ENCODE measurements at places on chromosomes 1 and 21.
A peak's percentile ranks its signal among the peaks of the same experiment; 100 is the strongest.

DNA sequence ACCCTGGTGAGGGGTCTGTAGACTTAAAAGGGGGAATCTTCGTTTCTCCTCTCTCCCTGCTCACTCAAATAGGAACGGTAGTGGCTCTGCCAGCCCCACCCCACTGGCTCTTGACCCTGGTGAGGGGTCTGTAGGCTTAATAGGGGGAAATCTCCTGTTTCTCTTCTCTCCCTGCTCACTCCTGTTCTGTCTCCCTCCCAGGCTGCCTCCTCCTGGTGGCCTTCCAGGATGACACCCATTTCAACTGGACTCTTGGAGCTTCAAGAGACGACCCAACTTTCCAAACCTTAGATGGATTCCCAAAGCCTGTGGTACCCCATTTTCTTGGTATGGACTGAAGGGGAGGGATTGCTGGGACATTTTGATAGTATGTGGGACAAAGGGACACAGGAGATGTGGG, 1.4 kb upstream of the EPHB2 start:
- no peak for DNase-seq

GRCh38 chr1:21244986-21245687, 45.1 kb downstream of the ECE1 start:
- no peak for DNase-seq

- DNase-seq, result no peak
Measured at GRCh38 chr21:45791562-45792418, 148.3 kb downstream of the PCBP3 start.

DNA sequence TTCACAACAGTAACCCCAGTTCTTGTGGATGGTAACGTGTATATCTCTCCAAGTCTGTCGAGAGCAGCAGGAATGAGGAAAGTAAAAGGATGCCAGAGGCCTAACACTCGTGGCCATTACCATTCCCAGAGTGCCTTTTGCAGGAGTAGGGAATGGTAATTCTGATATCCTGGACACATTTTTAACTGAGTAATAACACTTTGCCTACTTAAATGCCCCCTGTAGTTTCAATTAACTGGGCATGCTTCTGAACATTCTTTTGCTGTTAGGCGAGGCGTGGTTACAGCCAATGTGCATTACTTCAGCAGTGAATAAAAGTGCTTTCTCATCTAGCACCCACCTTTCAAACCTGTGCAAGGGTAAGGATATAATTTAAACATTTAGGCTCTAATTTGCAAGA, 258.5 kb upstream of the ADGRL2 start:
- DNase-seq, result no peak

DNA sequence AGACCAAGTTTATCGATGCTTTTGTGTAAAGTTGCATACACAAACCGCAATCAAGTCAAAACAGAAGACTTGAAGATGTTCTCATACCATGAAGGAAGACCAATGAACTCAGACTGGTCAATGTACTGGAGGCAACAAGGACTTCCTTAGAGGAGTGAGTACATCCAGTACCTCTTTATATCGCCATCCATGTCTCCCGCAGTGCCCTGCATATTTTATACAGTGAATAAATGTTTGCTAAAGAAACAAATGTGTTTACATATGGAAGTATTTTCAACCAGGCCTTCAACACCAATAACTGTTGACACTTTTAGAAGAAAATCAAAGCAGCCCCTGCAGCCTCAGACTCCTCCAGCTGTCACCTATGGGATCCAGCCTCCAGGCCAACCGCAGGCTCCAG, 125.6 kb downstream of the SMYD3 start:
- no peak for DNase-seq

DNA sequence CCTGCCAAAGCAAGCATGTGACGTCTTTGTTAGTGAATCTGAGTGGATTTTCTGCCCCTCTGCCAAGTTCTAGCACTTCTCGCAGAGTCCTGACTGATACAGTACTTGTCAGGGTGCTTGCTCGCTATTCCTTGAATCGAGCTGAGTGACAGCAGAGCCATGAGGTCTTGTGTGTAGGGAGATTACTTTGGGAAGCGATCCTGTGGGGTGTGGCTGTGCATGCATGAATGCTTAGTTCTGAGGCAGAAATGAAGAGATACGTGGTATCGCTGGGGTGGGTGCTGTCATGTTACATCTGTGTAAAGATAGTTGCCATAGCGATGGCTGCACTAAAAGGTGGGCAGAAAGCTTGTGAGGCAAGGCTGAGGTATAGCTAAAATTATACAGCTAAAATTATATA, 19.3 kb upstream of the DNAJC28 start:
- no peak for DNase-seq

GRCh38 chr1:219712506-219712905, 99.6 kb upstream of the ZC3H11B start:
- no peak for DNase-seq

GRCh38 chr1:226972931-226973330, 32.8 kb downstream of the COQ8A start:
- DNase-seq, result no peak

- DNase-seq, result no peak
Measured at GRCh38 chr21:39638281-39638680, 25.5 kb downstream of the B3GALT5 start.

DNA sequence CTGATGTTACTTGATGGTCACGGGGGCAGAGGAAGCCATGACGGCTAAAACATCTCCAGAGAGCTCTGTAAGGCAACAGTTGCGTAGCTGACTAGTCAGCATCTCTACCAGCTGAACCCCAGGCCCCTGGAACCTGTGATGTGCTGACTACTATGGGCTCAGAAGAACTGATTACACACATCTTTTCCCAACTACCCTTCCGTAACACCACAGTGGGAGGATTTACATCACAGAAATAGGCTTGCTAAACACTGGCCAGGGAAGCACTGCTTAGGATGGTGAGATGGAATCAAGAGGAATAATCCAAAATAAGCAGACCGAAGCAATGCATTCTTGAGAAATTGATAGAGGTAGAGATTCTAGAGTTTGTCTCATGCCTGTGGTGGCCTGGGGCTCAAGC, 122.5 kb downstream of the SMYD2 start:
- DNase-seq, result no peak

DNA sequence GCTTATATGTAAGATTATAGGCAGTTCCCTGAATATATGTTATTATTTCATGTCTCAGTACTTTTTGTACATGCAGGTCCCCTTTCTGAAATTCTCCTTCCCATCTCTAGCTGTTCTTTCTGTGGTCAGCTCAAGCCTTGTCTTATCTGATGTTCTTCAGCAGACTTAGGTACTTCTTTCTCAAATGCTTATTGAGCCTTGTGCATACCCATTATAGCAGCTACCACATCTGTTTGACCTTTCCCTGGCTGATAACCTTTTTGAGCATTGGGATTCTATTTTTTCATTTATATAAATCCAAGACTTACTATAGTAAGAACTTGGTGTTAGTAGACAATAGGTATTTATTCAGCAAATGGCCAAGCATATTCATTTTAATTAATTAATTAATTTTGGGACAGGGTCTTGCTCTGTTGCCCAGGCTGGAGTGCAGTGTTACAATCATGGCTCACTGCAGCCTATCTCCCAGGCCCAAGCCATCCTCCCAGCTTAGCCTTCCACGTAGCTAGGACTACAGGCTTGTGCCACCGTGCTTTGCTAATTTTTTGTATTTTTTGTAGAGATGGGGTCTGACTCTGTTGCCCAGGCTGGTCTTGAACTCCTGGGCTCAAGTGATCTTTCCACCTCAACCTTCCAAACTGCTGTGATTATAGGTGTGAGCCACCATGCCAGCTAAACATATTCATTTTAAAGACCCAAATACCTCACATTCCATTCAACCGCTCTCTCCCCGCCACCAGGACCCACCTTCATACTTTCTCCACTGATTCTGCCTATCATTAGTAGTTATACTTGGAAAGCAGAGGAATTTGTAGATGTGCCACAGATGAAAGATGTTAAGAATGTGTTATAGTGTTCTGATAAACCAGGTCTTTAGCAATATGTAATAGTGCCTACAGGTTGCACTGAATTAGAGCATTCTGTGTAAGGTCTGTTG, 16.7 kb downstream of the TIPRL start:
- no peak for DNase-seq

DNA sequence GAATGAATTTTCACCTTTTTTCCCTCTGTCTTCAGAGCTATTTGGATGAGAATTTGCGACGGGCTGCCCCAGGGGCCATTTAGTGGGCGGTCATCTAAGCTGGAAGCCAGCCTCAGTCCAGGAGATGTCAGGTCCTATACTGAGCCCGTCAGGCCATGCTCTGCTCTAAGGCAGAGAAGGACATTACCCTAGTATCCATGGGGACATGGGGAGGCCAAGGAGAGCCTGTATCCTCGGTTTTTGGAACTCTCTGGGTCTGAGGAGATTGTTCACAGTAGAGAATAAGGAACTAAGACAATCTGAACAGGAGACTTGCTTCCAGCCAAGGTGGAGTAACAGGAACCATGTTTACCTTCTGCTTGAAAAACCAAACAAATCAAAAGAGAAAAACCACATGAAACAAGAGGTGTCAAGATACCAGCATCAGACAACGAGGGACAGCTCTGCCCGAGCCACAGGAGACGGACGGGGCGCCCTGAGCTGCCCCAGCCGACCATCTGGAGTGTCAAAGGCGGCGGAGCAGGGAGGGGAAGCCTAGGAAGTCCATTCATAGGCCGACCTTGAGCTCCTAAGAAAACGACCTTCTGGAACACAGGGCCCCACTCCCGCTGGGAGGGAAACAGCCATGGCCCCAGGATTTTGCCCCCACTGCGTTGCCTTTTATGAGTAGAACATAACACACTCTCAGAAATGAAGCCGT, 20.0 kb upstream of the ADARB1 start:
- DNase-seq, result no peak

GRCh38 chr1:156704930-156705320, 458 bp downstream of the CRABP2 start:
- peak; percentile 72 for DNase-seq

DNA sequence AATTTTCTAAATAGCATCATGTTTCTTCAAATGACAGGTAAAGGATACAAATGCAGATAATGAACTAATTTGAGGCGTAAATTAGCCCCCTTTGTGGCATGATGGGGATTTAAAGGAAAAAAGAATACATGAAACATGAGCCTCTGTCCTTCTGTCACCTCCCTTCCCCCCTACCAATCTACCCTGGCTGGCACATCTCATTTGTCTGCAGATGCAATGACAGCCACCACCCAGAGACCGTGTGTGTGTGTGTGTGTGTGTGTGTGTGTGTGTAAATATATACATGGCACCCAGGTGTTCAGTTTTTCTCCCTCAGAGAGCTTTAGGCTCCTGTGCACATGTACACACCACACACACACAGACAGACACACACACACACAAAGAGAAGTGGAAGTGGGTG, 451.1 kb downstream of the RWDD3 start:
- no peak for DNase-seq

- DNase-seq, result no peak
Measured at GRCh38 chr1:159229260-159229885, 24.7 kb downstream of the ACKR1 start.

- DNase-seq, result no peak
Measured at GRCh38 chr1:225914947-225915346, 9.1 kb downstream of the PYCR2 start.

DNA sequence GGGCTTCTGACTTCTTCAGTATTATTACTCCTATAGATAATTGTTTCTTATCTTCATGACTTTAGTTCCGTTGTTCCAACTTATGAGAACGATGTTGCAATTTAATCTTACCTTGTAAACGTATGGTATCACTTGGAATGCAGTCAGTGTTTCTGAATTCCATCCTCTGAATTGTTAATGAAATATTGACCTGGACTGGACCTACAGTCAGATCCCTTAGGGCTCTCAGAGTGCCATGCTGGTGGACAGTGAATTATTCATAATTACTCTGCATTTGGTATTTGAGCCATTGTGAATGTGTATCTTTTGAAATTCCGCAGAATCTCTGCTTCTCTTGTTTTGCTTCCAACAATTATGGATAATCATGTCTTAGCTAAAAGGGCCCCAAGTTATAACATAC, 72.3 kb downstream of the PRDM2 start:
- DNase-seq, result no peak

DNA sequence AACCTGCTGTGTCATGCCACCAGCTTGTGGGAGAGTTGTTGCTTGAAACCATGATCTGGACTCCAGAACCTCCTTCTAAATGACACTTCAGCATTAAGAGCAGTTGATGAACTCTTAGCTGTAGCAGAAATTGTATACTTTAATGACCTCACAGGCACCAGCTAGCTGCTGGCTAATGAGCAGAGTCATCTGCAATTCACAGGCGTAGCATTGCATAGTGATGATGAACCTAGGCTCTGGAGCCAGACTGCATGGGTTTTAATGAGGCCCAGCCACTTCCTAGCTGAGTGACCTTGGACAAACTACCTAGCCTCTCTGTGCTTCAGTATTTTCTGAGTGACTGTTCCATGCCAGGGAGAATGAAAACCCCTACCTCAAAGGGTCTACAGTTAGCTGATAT, 407.1 kb downstream of the LMO4 start:
- no peak for DNase-seq

GRCh38 chr1:219277304-219278105, 103.8 kb downstream of the LYPLAL1 start:
- no peak for DNase-seq

DNA sequence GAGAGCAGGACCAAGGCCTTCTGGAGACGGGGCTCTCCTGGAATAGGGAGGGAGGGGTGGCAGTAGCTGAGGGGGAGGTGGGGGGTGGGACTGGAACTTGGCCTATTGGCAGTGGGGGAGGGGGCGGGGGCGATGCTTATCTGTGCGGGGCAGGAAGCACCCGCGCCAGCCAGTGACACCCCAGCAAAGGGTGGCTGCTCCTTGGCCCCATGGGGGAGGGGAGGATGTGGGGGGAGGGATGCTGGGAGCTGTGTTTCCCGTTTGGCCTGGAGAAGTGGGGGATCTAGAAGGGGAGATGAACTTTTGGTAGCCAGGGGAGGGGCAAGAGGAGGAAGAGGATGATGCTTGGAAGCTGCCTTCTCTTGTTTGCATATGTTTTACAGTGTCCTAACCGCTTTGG, 11.0 kb downstream of the ZBTB7B start:
- no peak for DNase-seq

DNA sequence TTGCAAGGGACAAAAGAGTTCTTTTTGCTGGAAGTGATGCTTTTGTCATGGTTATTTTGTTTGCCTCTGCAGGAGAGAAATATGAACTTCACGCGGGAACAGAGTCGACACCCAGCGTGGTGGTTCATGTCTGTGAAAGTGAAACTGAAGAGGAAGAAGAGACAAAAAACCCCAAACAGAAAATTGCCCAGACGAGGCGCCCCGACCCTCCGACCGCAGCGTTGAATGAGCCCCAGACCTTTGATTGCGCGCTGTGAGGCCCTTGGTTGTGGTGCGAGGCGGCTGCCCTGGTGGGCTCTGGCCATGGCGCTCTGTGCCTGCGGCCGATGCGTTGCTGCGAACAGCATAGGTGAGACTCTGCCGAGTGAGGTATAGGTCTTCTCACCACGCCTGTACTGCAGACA, 20.9 kb upstream of the NCMAP start:
- no peak for DNase-seq

DNA sequence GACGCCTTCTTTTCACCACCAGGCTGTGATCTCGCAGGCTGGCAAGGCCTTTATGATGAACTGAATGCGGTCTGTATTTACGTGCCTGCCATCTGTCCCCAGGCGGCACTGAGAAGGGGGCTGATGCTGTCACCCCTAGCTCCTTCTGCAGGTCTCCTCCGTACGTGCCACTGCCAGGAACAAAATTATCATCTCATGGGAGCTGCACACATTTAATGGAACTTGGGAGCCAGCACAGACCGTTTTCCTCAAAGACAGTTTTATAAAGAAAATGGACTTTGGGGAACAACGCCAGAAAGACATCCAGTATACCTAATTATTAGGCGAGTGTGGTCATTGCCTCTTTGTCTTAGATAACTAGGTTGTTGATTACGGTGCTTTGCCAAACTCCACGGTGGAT, 434.5 kb downstream of the KIF26B start:
- no peak for DNase-seq
